ENCODE measurements at places on chromosomes 12 and 14.

DNA sequence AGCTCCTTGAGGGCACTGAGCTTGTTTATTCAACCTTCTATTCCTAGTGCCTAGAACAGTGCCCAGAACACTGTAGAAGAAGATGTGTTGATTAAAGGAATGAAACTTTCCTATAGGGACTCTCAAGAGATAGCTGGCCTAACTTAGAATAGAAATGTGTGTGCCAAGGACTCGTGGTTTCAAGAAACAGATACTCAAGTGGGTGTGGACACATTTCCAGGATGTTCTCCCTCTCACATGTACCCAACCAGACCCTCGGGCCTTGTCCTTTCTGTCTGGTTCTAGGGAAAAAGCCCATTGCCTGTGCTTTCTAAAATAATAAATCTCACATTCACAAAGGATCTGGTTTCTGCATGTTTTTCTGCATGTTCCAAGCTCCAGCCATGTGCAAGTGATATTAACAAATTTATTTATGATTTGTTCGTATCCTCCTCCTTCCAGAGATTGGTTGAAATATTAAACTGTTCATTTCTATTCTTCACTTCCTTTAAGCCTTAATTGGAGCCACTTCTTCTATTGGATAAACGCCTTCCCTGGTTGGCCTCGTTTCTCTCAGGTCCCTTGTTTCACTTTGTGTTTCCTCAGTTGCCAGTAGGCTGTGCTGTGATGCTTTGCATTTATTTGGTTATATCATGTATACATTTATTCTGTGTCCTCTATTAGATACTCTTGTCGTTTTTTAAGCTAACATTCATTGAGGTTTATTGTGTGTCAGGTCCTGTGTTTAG is 89.8 kb downstream of the CRADD start:
- no peak for DNase-seq

GRCh38 chr12:92784797-92785562 is 82.2 kb downstream of the PLEKHG7 start:
- peak; percentile 59 for DNase-seq

- no peak for DNase-seq
Observed at GRCh38 chr12:92493816-92494215, 209.0 kb upstream of the PLEKHG7 start.

DNA sequence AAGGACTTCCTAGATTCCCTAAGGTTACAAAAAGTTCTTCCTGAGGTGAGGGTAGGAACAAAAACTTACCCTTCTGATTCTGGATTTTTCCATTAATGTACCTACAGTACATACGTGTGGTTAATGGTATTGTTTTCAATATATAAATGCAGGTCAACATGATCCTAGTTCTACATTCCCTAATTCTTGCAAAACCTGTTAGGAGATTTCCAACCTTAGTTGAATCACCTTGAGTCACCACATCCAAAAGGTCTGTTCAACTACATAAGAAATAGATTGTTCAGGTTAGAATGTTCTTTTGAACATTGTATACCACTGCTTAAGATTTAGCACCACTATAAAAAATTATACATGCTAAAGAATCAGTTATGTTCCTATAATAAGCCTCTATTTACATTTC is 118.9 kb downstream of the GARIN6 start:
- no peak for DNase-seq

DNA sequence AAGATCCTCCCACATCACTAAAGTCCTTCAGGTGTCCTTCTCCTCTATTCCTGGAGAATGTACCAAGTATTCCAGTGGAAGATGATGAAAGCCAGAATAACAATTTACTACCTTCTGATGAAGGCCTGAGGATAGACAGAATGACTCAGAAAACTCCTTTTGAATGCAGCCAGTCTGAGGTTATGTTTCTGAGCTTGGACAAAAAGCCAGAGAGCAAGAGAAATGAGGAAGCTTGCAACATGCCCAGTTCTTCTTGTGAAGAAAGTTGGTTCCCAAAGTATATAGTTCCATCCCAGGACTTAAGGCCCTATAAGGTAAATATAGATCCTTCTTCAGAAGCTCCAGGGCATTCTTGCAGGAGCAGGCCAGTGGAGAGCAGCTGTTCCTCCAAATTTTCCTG is 54.6 kb upstream of the HELB start:
- no peak for DNase-seq

Data from NCI-H1092 (cell line).